Stimulated activated CD4-positive, alpha-beta T cell treated with anti-CD3 and anti-CD28 coated beads, Interleukin-15, amount 100 ng/mL, for 24 hours (primary cell): ENCODE measurements at places on chromosomes 3 and 15.
A peak's percentile ranks its signal among the peaks of the same experiment; 100 is the strongest.

DNA sequence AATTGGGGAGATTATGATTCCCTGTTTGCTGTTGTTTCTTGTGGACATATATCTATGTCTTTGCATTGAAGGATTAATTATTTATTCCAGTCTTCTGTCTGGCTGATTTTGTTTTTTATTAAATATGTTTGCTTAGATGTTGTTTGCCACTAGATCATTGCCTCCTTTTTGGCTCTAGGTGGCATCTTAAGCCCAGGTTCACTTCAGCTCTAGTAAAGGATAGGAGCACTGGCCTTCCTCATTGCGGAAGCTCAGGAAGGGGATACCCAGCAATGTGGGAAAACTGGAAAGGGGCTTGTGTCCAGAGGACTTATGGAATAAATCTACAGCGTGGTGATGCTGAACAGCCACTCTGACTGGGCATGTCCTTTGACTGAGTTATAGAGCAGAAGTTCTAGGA lies 821.6 kb downstream of the PDCD6IP start:
- no peak for DNase-seq

- DNase-seq, result no peak
These were observed 939.4 kb downstream of the MCTP2 start for GRCh38 chr15:95170561-95171380.

GRCh38 chr15:88606070-88606794 lies 14.9 kb upstream of the AEN start:
- no peak for DNase-seq

GRCh38 chr15:28896951-28897350 lies 11.2 kb downstream of the APBA2 start:
- no peak for DNase-seq

DNA sequence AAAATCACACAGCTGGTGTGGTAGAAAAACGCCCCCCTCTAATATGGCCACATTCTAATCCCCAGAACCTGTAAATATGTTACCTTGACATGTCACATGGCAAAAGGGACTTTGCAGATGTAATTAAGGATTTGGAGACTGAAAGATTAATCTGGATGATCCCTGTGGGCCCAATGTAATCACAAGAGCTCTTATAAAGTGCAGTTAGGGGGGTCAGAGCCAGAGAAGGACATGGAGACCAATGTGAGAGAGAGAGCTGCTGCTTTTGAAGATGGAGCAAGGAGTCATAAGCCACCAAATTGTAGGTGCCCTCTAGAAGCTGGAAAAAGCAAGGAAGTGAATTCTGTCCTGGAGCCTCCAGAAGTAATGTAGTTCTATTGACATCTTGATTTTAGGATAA lies 152.6 kb downstream of the PEX5L start:
- no peak for DNase-seq

DNA sequence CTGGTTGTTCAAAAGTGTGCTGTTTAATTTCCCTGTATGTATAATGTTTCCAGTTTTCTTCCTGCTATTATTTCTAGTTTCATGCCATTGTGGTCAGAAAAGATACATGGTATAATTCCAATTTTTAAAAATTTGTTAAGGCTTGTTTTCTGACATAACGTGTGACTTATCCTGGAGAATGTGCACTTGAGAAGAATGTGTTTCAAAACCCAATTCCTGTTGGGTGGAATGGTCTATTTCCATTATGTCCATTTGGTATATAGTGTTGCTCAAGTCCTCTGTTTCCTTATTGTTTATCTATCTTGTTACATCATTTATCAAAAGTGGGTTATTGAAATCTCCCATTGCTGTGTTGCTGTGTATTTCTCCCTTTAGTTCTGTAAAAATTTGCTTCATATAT lies 215.4 kb downstream of the GREM1 start:
- no peak for DNase-seq

GRCh38 chr15:62553911-62554563 lies 389.0 kb upstream of the C2CD4B start:
- no peak for DNase-seq

GRCh38 chr3:108091498-108092250 lies 843 bp upstream of the CD47 start:
- DNase-seq, result peak; percentile 42

DNA sequence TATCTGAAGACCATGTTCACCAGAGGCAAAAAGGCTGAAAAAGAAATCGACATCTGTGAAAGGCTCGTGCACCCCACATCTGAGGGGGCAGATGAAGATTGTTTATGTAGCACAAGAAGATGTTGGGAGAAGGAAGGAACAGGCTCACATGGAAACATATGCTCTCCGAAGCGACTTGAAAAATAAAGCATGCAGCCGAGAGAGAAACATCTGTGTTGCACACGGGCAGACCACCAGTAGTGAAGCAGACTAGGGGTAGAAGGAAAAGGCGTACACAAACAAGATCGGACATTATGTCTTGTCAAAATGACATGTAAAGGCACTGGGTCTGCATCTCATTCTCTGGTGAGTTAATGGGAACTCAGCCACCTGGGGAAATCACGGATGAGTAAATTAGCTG lies 356.5 kb downstream of the ZIC4 start:
- DNase-seq, result no peak

DNA sequence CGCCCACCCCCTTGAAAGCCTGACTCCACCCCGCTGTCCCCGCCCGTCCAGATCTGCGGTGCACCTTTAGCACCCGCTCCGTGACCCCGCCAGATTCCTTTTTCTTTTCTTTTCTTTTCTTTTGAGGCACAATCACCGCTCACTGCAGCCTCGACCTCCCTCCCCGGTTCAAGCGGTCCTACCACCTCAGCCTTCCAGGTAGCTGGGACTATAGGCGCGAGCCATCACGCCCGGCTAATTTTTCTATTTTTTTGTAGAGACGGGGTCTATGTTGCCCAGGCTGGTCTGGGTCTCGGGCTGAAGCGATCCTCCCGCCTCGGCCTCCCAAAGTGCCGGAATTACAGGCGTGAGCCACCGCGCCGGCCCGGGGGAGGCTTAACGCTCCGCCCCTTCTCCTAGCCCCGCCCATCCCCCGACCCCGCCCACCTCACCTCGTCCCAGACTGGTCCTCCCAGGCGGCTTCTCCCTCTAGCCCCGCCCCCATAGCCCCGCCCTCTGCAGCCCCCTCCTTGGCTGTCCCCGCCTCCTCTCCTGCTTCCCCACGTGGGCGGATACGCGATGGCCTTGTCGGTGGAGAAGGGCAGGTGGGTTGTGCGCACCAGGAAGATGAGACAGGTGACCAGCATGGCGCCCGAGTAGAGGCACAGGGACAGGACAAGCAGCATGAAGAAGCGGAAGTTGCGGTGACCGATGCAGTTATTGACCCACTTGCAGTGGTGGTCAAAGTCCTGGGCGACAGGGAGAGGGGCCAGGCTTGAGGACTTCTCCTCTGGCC lies 3.2 kb downstream of the ZDHHC19 start:
- DNase-seq, result peak; percentile 76

- no peak for DNase-seq
These were observed 37.8 kb downstream of the AP3S2 start for GRCh38 chr15:89855948-89856347.

DNA sequence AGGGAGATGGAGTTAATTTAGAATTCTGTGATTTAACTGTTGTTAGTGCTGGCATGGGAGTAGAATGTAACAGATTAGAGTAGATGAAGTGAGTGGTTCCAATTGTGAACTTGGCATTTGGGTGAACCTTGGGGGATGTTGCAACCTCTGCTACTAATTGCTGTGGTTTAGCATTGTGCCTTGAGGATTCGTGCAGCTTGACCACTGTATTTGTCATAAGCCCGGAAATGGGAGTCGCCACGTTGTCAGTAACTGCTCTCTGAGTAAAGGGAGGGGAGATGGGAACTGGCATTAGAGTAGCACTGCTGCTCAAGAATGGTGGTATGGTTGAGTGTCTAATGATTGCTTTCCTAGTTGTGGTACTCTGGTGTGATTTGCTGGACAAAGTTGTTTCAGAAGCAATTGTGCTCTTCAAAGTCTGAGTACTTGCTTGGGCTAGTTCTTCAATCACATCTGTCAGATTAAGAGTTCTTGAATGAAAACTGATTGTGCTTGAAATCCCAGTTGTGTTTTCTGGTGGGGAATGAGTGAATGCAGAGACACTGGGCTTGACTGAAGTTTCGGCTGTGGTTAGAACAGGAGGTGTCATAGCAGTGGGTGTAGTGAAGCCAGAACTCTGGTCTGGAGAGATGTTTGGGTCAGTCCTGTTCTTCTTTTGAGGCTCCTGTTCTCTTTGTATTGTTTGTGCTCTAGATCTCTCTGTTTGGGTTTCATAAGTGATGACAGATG lies 15.4 kb downstream of the IGSF10 start:
- DNase-seq, result no peak

DNA sequence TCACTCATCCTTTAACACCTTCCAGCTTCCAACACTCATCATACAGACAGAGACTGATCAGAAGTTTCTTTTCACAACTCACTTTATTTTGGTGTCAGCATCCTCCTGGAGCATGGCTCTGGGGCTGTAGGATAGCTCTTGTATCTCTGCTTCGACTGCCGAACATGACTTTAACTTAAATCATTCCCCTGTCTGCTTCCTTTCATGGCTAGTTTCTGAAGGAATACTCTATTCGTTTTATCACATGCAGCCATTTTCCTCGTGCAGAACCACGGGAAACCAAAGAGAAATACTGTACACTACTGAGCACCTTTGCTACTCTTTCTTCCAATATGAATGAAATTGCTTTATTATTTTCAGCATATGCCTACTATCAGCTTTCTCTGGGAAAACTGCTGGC lies 2.1 kb upstream of the TMOD2 start:
- DNase-seq, result no peak

DNA sequence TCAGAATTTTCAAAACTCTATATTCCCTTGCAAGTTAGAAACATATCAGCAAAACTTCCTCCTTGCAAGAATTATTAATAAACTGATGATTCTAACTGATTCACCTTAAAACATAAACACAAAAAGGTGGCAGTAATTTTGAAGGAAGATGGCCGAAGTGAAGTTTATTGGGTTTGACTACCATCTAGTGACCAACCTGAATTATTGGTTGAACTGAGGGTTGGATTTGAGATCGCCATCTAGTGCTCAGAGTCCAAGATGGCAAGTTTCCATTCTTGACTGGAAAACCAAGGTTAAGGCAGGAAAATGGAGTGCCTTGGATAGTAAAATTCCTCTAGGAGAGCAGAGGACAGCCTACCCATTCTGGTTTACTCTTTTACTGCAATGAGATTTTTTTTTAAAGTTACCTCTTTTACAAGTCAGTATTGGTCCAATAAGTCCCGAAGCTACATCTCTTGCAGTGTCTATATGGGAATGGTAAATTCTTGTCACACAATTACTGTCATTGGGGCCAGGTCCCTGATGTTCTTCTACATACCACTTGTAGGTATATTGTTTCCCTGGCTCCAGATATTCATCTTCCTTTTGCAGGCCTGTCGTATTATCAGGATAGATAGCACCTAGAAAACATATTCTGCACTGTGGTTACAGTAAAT lies 51.6 kb upstream of the CP start:
- peak; percentile 14 for DNase-seq

DNA sequence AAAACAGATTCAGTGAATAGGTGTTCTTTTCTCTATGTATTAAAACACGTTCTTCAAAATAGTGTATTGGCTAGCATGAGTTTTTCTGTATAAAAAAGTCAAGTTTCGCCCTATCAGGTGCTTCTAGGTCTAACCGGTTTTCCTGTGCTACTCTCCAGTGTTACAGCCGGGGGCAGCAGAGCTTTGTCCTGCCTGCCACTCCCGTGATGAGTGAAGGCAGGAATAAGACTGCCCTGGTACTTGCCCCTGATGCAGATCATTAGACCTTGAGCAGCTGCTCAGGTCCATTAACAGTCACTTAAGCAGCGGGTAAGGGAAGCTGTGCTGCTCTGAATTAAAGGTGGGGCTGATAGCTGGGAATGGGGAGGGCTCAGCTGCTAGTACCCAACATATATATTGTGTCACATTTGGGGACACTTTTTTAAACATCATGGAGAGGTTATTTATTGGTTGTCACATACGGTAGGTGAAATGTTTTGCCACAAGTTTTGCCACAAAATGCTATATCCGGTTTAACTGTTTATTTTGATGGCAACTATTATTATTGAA lies 1.3 kb upstream of the UNC13C start:
- no peak for DNase-seq
